Activated CD8-positive, alpha-beta memory T cell treated with anti-CD3 and anti-CD28 coated beads for 24 hours (primary cell): ENCODE measurements at places on chromosomes 6 and 20.

DNA sequence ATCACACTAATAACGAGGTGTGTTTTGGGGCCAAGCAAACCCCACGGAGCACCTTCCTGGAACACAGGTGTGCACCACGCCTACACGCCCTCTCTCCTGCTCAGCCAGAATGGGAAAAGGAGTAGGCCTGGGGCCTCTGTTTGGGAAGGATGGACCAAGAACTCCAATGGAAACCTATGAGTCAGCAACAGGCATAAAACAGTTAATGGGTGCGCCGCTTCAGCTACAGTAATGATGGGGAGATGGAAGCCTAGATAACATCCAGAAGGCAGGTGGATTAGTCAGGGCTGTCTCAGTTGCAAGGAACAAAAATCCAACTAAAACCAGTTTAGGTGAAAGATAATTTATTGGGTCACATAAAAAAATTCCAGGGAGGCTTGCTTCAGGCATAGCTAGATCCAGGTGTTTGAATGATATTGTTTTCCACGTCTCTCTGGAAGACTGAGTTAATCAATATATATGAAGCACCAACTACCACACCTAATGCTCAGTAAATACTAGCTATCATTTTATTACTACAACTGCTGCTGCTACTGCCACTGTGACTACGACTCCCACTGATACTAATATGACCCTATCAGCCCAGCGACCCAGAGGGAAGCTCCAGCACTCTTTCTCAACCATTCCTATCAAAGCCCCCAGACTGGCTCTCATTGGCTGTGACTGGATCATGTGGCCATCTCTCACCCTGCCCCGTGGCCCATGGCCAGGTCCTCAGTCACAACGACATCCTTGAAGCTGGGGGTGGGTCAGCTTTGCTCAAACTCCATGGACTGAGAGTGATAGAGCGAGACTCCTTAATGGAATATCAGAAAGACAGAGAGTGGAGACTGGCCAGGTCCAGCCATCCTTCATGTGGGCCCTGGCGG lies 155.2 kb upstream of the PTPN1 start:
- DNase-seq, result no peak

GRCh38 chr6:136921936-136922684 lies at the start of gene SLC35D3:
TSS of gene SLC35D3 (plus strand) at chr6:136922301. CDS start at chr6:136922429, 128 bp downstream.
- peak; percentile 69 for DNase-seq

- DNase-seq, result no peak
These were observed 64.8 kb downstream of the GRIK2 start for GRCh38 chr6:101458336-101458735.

GRCh38 chr20:11001764-11002540 lies 328.2 kb upstream of the JAG1 start:
- no peak for DNase-seq

GRCh38 chr20:21092806-21093205 lies 13.4 kb downstream of the LINC00237 start:
- DNase-seq, result no peak

GRCh38 chr6:90610751-90611542 lies 24.1 kb upstream of the MAP3K7 start:
- DNase-seq, result peak; percentile 75

- no peak for DNase-seq
These were observed 54.8 kb downstream of the ADGRB3 start for GRCh38 chr6:68689910-68690309.

GRCh38 chr6:139270249-139270648 lies 21.5 kb downstream of the TXLNB start:
- no peak for DNase-seq

DNA sequence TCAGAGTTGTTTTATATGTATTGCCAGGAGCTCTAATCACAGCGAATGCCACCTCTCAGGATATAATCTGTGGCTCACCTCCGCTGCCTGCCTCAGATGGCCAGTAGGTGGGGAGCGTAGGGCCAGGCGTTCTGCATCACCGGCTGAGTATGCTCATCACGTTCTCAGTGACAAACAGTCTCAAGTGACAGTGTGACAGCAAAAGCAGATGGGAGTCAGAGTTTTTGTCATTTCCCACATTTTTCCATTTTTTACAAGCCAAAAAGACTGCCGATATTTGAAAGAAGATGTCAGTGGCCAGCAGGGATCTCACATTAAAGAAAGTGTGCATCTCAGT lies 208.7 kb downstream of the ALDH8A1 start:
- DNase-seq, result no peak

DNA sequence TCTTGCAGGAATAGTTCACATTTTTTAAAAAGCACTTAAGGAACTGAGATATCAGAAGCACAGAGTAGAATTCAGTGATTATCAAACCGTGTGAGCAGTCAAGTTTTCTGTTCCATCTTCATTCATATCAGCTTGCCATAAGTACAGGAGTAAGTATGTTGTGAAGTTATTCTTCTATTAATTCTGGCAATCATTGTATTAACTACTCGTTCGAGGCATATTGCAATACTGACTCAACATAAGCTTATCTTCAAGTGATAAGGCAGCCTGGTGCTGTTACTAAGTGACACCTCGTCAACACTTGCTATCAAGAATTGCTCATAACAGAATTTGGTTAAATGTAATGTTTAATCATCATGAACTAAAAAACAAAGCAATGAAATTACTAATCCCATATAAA lies 75.7 kb upstream of the SNX9 start:
- DNase-seq, result no peak

DNA sequence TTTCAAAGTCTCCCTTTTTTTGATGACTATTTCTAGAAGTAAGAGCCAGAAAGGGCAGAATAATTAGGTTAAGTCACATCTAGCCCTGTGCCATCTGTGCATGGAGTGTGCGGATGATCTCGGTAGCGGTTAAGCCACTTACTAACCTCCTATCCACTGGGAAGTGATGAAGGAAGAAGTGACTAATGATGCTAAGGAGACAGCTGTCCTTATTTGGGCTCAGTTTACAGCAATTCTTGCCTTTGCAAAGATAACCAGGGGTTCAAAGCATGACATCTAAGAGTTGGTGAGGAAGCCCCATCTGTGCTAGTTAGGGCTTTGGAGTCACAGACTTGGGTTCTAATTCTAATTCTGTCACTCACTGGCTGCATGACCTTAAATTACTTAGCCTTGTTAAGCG lies 62.4 kb upstream of the RREB1 start:
- DNase-seq, result no peak

- DNase-seq, result no peak
These were observed 27.4 kb downstream of the MRS2 start for GRCh38 chr6:24430086-24430485.

DNA sequence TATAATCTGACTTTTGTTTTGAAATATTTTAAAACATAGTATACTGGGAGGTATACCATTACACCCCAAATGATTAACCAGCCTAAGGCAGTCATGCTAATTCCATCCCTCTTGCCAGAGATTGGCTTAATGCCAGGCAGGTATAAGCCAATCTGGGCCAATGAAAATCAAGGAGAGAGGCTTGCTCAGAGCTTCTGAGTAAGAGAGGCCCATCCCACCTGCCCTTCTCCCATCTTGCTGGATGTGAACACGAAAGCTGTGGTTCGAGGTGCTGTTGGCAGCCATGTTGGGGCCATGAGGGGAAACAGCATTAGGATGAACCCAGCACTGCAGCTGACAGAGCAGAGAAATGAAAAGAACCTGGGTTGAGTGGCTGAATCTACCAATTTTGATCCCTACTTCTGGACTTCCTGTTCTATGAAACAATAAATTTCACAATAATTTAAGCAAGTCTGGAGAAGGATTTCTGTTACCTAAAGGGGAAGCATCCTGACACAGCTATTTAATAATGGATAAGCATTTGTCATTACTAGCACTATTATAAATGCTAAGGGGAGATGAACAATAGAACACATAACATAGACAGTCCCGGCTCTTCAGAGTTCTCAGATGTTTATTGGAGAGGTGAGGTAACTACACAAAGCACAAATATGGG lies 152.3 kb downstream of the CDC5L start:
- DNase-seq, result peak; percentile 9

DNA sequence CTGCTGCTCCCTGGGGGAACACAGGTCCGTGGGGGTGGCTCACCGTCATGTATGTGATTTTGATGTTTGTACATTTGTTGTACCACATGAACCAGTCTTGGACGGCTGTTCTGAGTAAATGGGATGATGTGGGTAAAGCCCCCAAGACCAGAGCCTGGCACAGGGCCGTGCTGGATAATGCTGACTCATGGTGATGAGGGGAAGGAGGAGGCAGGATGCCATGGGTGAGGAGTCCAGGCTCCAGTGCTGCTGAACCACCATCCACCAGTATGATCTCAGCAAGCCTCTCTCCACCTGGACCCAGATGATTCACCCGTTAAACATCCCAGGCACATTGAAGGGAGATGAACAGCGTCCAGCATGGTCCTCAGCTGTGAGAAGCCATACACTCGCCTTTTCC lies 9.6 kb upstream of the APCDD1L start:
- no peak for DNase-seq

- no peak for DNase-seq
These were observed 9.6 kb downstream of the TSPYL4 start for GRCh38 chr6:116244284-116244683.

DNA sequence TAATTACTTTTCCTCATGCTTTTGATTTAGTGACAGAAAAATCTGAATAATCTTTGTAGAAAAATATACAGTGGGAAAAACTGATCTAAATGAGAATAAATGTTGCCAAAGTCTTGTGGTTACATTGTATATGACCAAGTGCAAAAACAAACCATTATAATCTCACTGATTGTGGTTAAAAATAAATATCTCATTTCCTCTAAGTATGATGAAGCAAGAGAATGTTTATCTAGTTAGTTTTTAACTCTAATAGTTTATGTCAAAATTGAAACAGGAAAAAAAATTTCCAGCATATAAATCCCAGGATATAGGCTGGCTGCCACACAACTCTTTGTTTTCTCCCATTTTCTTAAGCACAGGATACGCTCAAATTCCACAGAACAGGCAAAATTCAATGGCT lies 392.7 kb upstream of the ID4 start:
- no peak for DNase-seq

DNA sequence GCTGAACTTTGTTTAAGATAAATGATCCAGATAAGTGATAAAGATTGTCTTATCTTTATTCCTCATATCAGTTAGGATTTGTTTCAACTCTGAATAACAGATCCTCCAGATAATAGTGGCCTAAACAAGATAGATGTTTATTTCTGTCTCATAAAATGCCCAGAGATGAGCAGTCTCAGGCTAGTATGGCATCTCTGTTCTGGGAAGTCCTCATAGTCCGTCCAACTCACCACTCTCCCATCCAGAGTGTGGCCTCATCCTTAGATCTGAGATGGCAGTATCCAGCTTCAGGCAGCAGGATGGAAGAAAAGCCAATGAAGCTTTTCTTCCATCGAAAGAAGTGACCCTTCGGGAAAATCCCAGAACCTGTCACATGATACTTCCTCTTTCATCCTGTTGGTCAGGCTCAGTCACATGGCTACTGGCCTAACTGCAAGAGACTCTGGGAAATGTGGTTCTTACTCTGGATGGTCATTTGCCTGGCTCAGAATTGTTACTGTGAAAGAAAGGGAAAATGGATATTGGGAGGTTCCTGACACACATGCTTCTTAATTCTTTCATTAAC lies 29.4 kb upstream of the TAGAP start:
- no peak for DNase-seq

GRCh38 chr6:2375443-2375842 lies 130.0 kb upstream of the GMDS start:
- DNase-seq, result no peak

- no peak for DNase-seq
These were observed 58.7 kb downstream of the SNX5 start for GRCh38 chr20:17909869-17910321.

GRCh38 chr6:134466771-134467525 lies 149.0 kb upstream of the SGK1 start:
- no peak for DNase-seq

GRCh38 chr6:145660676-145661075 lies 74.6 kb downstream of the EPM2A start:
- DNase-seq, result no peak

DNA sequence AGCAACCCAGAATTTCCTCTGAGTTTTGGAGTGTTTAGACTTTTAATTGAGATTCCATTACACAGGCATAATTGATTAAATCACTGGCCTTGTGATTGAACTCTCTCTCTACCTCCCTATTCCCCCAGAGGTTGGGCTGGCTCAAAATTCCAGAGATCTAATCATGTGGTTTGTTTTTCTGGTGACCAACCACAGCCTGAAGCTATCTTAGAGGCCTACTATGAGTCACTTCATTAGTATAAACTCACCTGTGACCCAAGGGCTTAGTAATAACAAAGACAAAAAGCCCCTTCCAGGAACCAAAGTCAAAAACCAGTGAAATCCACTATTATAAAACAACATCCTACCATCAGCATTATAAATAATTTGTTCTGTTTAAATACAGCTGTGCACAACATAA lies 992.5 kb upstream of the CITED2 start:
- DNase-seq, result no peak

- no peak for DNase-seq
These were observed 31.4 kb downstream of the TFEB start for GRCh38 chr6:41704028-41704427.

GRCh38 chr6:96234444-96234843 lies 218.7 kb downstream of the FUT9 start:
- DNase-seq, result no peak

DNA sequence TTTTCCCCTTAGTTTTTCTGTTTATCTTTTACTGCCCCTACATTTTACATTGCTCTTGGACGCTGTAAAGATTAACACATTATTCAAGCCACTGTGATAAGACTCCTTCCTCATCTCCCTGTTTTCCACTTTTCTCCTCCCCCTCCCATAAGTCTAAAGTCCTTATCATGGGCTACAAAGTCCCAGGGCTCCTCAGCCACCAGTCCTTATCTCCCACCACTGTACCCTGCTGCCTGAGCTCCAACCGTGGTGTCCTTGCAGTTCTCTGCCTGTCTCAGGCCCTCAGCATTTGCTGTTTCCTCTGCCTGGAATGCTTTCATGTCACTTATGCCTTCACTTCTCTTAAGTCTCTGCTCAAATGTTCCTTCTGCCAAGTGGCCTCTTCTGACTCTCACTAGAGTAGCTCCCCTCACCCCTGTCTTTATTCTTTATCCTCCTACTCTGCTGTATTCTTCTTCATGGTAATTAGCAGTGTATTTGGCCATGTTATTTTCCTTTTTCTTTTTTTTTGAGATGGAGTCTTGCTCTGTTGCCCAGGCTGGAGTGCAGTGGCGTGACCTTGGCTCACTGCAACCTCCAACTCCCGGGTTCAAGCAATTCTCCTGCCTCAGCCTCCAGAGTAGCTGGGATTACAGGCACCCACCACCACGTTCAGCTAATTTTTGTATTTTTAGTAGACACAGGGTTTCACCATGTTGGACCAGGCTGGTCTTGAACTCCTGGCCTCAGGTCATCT lies 10.8 kb upstream of the LATS1 start:
- no peak for DNase-seq

- DNase-seq, result no peak
These were observed 73.3 kb downstream of the TMEM244 start for GRCh38 chr6:129787816-129788215.

- no peak for DNase-seq
These were observed 110.3 kb upstream of the BTBD3 start for GRCh38 chr20:11807054-11808048.

DNA sequence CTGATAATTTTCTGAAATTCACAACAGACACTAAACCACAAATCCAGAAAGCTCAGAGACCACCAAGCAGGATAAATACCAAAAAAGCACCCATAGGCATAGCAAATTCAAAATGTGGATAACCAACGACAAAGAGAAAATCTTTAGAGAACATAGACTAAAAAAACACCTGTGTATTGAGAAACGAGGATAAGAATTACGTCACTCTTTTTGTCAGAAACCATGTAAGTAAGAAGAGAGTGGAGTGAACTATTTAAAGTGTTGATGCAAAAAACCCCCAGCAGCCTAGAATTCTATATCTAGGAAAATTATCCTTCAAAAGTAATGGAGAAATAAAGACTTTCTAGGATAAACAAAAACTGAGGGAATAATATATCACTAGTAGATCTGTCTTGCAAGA lies 126.9 kb upstream of the SCGN start:
- no peak for DNase-seq
